ENCODE measurements at places on chromosomes 7 and 10. TPM values are rescaled to one million over a fixed set of nuclear protein-coding genes. Genes with fewer than 3 reads are reported as not detected.

MACC1 gene
- total RNA-seq = 4.3 TPM

GATA3 gene
- 1.6 TPM for total RNA-seq

MPP7 gene
- total RNA-seq = 30.6 TPM

CYP26A1 gene
- total RNA-seq = 16.8 TPM

EN2 gene
- total RNA-seq = 0.11 TPM

EEF1AKMT2 gene
- total RNA-seq = 46.9 TPM

GRM8 gene
- total RNA-seq = 19.6 TPM

LRRC18 gene
- not detected for total RNA-seq

POLL gene
- 21.9 TPM for total RNA-seq

EMX2 gene
- total RNA-seq = 5.0 TPM

ICA1 gene
- total RNA-seq = 12.9 TPM

OGDHL gene
- 15.8 TPM for total RNA-seq

TMEM184A gene
- 3.5 TPM for total RNA-seq

MCM10 gene
- 4.1 TPM for total RNA-seq

BAIAP2L1 gene
- total RNA-seq = 4.6 TPM

DKK1 gene
- 5.7 TPM for total RNA-seq

ARMC3 gene
- 0.77 TPM for total RNA-seq

ZNF503 gene
- total RNA-seq = 13.6 TPM

RELN gene
- 144 TPM for total RNA-seq

STEAP1B gene
- total RNA-seq = 1.6 TPM

VGF gene
- total RNA-seq = 2.2 TPM

ATP6V0A4 gene
- total RNA-seq = 0.66 TPM

FOXI2 gene
- not detected for total RNA-seq

GNAT3 gene
- total RNA-seq = not detected

SPDYE16 gene
- 1.2 TPM for total RNA-seq

PAX4 gene
- total RNA-seq = not detected

ZNF467 gene
- total RNA-seq = 4.6 TPM

CPA2 gene
- total RNA-seq = not detected

CASD1 gene
- total RNA-seq = 95.9 TPM

TUBAL3 gene
- 0.49 TPM for total RNA-seq

FFAR4 gene
- total RNA-seq = not detected

CDK1 gene
- total RNA-seq = 40.9 TPM

Measured in camera-type eye (tissue), 1 donor.